ENCODE measurements at places on chromosomes 11 and 22.

DNA sequence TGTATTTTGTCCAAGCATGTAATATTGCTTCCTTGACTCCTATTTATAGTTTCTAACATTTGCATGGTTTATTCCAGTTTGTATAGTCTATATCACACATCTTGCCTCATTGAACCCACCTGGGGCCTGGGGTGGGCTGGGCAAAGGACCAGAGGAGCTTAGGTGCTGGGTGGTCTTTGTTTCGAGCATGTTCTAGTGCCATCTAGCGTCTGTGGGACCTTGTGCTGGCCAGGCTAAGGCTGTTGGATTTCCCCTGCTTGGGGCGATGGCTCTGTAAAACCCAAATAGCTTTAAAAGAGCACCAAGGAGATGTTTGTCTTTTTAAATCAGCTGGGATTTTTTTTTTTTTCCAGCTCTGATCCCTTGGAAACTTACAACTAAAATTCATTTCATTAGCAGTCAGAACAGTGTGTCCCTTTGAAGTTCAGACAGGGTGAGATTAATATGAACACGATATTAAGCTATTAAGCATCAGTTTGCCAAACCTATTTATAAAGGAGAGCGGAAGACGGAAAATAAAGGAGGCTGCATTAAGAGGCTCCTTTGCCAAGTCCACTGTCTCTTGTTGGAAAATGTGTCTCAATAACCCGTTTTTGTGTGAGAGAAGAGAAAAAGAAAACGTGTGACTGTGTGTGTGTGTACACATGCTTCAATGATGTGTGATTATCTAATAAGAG, 157.4 kb downstream of the COMMD9 start:
- no peaks in the 10 kb centered on the region for H3K36me3 ChIP-seq
- H3K27me3 ChIP-seq, result no peaks in the 10 kb centered on the region

DNA sequence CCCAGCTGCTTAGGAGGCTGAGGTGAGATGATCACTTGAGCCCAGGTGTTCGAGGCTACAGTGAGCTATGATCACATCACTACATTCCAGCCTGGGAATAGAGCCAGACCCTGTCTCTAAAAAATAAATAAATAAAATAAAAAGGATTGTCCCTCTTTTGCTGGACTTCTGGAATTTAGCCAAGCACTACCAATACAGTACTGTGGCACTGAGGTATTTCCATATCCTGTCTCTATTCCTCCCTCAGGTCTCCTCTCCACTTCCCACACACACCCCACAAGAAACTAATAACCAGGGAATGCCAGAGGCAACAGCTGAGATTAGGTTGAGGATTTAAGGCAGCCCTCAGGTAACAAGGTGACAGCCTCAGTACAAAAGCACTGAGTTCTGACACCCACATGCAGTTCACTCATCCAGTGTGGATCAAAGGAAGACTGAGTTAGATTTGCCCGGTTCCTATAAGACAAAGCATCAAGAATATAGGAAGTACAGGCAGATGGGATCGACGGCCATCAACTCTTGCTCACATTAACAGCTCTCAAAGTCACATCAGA, 4.5 kb upstream of the PPP2R1B start:
- no peaks in the 10 kb centered on the region for H3K27me3 ChIP-seq
- no peak for DNase-seq
- no peak overlapping the region for H3K4me3 ChIP-seq
- peaks cover 32% of the 10 kb centered on the region for H3K4me1 ChIP-seq
- H3K27ac ChIP-seq, result no peak overlapping the region

- no peaks in the 10 kb centered on the region for H3K4me1 ChIP-seq
- no peaks in the 10 kb centered on the region for H3K27me3 ChIP-seq
- H3K4me3 ChIP-seq, result no peak within 1 kb of the TSS
- no peak for DNase-seq
- H3K27ac ChIP-seq, result no peak within 1 kb of the TSS
- no peaks in the 10 kb centered on the region for H3K36me3 ChIP-seq
Measured at GRCh38 chr11:56577621-56578020, at the start of gene OR5M10. Gene OR5M10, minus strand, starts transcription at chr11:56577721. Its CDS starts 0 bp downstream, at chr11:56577721.

- no peak overlapping the region for H3K4me3 ChIP-seq
- no peaks in the 10 kb centered on the region for H3K36me3 ChIP-seq
- no peak overlapping the region for H3K27ac ChIP-seq
- no peaks in the 10 kb centered on the region for H3K4me1 ChIP-seq
- H3K27me3 ChIP-seq, result no peaks in the 10 kb centered on the region
Measured at GRCh38 chr11:65579291-65579690, 3.4 kb downstream of the EHBP1L1 start.

- no peak for DNase-seq
- no peaks in the 10 kb centered on the region for H3K4me1 ChIP-seq
- H3K36me3 ChIP-seq, result no peaks in the 10 kb centered on the region
- no peaks in the 10 kb centered on the region for H3K27me3 ChIP-seq
- no peak overlapping the region for H3K27ac ChIP-seq
Measured at GRCh38 chr11:12235080-12235479, 124.7 kb downstream of the MICAL2 start.

Measured in right lobe of liver (tissue), 6 donors.